ENCODE measurements at places on chromosomes 11 and 22.

GRCh38 chr11:95711162-95711944 lies 78.2 kb downstream of the FAM76B start:
- DNase-seq = no peak

- no peak for DNase-seq
Observed at GRCh38 chr11:64765291-64765850, 5.6 kb upstream of the PYGM start.

DNA sequence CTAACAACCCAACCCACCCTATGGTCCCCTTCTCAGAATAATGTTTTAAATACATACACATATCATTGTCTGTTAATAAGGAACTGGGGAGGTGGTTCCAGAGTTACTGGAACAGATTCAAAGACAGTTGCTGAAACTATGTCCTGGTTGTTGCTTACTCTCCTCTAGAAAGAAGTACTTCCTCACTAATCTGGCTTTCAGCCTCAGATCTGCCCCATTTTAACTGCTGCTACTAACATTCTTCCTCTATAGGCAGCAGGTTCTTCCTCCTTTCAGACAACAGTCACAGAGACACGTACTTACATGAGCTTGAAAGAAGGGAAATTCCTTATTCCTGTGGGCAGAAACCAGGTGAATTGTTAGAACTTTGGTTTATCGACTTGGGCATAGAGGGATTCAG lies 8.1 kb upstream of the NEU3 start:
- no peak for DNase-seq

DNA sequence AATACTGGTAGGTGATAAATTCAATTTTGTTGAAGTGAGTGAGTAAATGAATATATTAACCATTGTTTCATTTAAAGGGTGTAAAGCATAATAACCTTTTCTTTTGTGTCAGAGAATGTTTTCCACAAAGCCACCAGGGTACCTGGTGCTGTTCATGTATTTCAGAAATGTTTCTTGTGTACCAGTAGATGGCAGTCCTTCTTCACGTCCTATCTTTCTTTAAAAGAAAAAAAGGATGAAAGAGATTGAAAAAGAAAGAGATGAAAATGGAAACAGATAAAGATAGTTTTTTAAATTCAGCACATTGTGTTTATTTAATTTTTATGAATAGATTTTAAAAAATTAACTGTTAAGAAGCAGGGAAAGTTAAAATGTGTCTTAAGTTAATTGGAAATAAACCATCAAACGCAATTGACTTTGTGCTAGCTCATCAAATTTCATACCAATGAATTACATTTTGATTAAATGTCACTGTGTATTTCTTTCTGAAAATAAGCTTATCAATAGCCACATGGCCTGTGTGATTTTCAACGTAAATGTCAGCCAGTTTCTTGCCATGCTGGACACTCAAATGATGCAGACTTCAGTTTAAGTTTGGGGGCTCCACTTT lies 65.5 kb upstream of the CHORDC1 start:
- peak; percentile 65 for DNase-seq

- DNase-seq = no peak
Observed at GRCh38 chr22:29300807-29301601, 5.4 kb upstream of the GAS2L1 start.
